ENCODE measurements at places on chromosomes 3 and 15.
A peak's percentile ranks its signal among the peaks of the same experiment; 100 is the strongest.

- no peak for DNase-seq
Measured at GRCh38 chr3:143839980-143840379, 8.3 kb downstream of the SLC9A9 start.

DNA sequence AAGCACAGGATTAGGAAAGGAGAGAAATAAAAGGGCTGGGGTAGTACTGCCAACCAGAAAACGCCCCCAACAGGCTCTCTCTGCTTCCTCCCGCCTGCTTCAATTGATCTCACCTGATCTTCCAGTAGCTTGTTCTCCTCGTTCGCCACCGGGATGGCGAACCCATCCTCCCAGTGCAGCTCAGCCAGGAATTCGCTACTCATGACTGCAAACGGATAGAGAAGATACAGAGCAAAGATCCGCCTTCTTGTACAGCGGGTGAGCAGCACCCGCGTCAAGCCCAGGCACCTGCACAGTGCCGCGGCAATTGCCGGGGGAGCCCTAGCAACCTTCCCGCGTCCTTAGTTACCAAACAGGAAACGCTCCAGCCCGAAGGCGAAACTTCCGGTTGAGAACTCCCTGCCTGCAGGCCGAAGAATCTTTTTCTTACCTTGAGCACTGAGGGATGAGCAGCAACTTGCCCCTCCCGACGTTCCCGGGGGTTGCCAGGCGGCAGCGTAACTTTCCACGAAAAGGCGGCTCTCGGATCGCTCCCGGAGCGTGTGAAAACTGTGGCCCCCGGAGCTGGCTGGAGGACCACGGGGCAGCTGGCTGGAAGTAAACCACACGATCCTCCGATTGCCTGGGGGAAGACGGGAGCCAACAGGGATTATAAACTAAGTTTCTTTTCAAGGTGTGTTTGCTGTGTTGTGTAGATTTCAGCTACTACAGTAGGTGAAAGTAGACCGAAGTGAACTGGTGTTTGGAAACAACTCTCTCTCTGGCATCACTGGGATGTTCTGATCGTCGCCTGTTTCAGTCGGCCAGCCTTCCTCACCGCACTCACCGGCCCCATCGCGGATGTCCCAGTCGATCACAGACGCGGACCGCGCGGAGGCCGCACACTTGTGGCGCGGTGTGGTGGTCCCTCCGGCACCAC is at the start of gene CCDC39:
CCDC39 (minus strand) TSS at position 312 of the 919 bp plus-strand sequence; CDS start at position 203, 109 bp downstream.
- DNase-seq, result peak; percentile 30

GRCh38 chr3:160618878-160619277 is 53.5 kb upstream of the KPNA4 start:
- no peak for DNase-seq

DNA sequence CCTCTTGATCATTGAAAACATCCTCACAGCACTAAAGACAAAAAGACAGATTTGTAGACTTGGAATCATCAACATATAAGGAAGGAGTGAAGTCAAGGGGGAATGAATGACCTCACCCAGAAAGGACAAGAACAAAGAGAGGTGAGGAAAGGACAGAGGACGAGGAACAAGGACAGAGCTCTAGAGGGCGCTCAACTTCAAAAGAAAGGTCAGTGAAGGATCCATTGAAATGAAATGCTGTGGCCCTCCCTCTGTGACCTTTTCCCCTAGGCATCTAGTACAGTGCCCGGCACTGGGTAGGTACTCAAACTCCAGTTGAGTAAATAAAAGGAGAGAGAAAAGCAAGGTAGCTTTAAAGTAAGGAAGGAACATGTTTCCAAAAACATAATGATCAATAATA is 2.6 kb downstream of the ATP8B4 start:
- DNase-seq, result peak; percentile 18

GRCh38 chr15:64443747-64444621 is 16.4 kb upstream of the ZNF609 start:
- DNase-seq, result no peak

DNA sequence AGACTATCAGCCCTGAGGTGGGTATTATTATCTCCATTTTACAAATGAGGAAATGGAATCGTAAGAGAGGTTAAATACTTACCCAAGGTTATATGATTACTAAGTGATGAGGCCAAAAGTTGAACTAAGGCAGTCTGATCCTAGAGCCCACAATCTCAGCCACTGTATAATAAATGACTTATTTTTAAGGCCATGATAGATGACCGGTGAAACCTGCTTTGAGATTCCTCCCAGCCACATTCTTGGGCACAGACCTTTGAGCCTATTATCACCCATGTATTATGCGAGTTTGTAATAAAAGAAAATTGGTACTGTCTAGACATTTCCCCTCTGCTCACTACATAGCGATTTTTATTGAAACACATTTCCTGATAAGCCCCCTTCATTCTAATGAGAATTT is 37.4 kb downstream of the POLQ start:
- DNase-seq, result no peak

DNA sequence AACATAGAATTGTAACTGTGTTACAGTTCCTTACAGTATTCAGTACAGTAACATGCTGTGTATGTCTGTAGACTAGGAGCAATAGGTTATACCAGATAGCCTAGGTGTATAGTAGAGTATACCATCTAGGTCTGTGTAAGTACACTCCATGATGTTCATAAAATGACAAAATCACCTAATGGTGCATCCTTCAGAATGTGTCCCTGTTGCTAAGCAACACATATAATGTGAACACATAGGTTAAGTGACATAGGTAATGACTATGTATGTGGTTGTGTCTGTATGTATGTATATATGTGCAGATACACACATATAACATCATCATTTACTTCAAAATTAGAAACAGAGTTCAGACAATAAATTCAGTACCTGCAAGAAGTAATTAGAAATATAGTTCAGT is 146.8 kb upstream of the GAP43 start:
- DNase-seq, result no peak

Data from CD4-positive, alpha-beta T cell treated with Interferon gamma for 1 hour (primary cell).